ENCODE measurements at places on chromosomes 6 and 20. TPM values are rescaled to one million over a fixed set of nuclear protein-coding genes. Genes with fewer than 3 reads are reported as not detected.

Gene BMP7
- total RNA-seq: not detected

Gene RNF5
- 44.5 TPM for total RNA-seq

GRCh38 chr6:125781314-125781868 lies 9.4 kb upstream of the NCOA7 start:
- H3K4me1 ChIP-seq: peaks cover 10% of the 10 kb centered on the region
- peaks cover 8% of the 10 kb centered on the region for H3K36me3 ChIP-seq
- DNase-seq: no peak
- H3K4me3 ChIP-seq: no peak overlapping the region
- H3K27me3 ChIP-seq: peaks cover 15% of the 10 kb centered on the region

GRCh38 chr20:22374066-22374465 lies 210.3 kb downstream of the FOXA2 start:
- H3K36me3 ChIP-seq: no peaks in the 10 kb centered on the region
- H3K27ac ChIP-seq: no peak overlapping the region
- H3K27me3 ChIP-seq: no peaks in the 10 kb centered on the region
- no peak for DNase-seq

Measured in activated naive CD8-positive, alpha-beta T cell treated with anti-CD3 and anti-CD28 coated beads, Interleukin-2, amount 10 ng/mL, durations not matched to agents 7 days and 5 days (primary cell).